Cardiac fibroblast (primary cell): ENCODE measurements at places on chromosomes 4 and X.
A peak's percentile ranks its signal among the peaks of the same experiment; 100 is the strongest.

- DNase-seq, result peak; percentile 30
Measured at GRCh38 chrX:124217304-124218251, 114.9 kb upstream of the TEX13D start.

DNA sequence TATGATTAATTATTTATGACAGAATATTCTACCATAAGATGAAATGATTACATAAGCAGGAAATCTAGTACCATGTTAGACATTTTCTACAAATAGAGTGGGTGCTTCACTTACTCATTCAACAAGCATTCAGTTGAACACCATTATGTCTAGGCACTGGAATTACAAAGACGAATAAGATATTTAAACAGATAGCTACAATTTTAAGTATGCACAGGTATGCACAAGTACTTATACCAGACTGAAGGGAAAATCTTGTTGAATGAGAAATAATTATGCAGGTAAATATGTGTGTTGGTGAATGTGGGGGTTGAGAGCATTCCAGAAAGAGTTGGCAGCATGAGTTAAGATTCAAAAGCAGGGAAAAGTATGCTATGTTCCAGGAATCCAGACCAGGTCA, 107.3 kb upstream of the CNKSR2 start:
- no peak for DNase-seq

DNA sequence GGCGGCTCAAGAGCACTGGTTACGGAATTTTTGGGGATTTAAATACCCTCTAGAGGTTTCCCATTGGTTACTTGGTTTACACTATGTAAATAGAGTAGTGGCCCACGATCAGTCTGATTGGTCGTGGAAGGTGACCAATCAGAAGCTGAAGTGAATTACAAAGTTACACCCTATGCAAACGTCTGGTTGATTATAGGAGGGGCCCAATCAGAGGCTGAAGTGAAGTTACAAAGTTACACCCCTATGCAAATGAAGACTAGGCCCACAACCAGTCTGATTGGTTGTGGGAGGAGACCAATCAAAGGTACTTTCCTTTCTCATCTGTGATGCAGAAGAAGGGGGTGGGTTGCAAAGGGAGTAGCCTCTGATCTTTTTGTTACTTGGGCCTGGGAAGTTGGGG, 45.1 kb upstream of the HSD17B10 start:
- DNase-seq, result peak; percentile 6

- no peak for DNase-seq
Measured at GRCh38 chrX:142186103-142186502, 19.0 kb downstream of the MAGEC2 start.

DNA sequence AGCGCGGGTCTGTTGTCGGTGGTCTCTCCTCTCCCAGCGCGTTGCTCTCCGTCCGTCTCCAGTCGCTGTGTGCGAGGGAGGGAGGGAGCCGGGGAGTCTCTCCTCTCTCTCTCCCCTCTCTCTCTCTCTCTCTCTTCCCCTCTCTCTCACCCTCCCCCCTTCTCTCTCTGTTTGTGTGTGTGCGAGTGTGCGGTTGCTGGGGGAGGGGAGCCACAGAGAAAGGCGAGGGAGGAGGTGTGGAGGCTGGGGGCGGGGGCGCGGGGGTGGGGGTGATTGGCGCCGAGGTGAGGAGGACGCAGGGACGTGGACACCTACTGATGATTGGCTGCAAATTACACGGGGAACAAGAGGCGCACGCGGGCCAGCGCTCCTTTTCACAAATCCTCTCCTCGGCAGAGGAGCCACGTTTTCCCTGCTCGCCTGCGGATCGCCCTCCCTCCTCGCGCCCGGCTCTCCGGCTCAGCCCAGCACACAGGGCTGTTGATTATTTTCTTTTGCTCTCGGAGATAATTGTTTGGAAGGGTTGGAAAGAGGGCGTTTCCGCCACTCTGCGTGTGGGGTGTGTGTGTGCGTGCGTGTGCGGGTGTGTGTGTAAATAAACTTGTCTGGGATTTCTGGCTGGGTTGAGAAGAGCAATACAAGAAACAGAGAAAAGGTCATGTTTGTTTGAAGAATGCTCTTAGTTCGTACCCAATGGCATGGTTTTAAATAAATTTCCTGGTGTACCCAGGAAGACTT, at the start of gene CXXC4:
CXXC4 (minus strand) TSS at position 73 of the 738 bp plus-strand sequence. CDS start 3,092 bp downstream, outside the sequence.
- DNase-seq, result peak; percentile 47

DNA sequence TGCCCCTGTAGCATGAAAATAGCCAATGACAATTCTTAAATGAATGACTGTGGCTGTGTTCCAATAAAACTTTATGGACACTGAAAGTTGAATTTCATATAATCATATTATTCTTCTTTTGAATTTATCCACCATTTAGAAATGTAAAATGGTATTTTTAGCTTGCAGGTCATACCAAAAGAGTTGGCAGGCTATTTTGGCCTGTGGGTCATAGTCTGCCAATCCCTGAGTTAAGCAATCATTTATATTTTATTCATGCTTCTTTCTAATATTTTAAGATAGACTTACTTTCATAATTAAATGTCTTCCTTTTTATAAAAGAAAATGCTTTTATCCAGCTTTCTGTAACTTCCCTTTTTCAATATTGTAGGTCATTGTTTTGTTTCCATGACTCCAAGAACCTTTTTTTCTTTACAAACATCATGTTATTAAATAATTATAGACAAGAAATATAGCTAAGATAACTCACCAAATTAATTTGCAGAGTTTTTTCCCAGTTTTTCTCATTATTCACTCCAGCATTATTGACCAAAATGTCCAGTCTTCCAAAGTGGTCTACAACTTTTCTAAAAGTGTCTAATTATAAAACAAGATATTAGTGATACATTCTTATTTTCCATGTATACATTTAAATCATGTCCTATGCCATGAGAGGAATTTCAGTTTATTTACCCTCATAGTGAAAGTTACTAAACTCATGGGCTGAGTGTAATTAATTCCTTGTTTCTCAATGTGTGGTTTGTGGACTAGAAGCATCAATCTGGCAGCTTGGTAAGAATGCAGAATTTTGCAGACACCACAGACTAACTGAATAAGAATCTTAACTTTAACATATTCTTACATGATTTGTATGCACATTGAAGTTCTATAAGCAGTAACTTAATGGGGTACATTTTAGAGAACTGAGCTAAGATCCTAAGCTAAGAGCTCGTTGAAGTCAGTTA, 4.5 kb downstream of the HPGD start:
- DNase-seq, result no peak

DNA sequence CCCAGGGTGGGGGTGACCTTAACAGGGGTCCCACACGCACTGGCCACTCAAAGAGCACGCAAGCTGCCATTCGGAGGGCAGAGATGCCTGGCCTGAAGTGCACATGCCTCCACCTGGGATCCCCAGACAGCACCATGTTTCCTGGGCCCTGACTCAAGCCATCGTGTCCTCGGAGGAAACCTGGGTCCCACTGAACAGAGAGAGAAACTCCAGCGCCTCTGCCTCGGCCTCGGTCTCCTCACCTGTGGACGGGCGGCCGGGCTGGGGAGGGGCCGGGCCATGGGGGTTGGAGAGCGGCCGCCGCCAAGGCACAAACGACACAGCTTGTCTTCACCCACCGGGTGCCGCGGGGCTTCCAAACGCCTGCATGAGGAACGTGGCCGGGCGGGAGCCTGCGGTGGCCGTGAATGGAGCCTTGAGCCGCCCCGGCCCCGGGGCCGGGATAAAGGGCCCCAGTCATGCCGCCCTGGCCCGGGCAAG, 30.0 kb upstream of the FGFR3 start:
- no peak for DNase-seq

GRCh38 chr4:129278868-129279267, 182.9 kb downstream of the C4orf33 start:
- no peak for DNase-seq

DNA sequence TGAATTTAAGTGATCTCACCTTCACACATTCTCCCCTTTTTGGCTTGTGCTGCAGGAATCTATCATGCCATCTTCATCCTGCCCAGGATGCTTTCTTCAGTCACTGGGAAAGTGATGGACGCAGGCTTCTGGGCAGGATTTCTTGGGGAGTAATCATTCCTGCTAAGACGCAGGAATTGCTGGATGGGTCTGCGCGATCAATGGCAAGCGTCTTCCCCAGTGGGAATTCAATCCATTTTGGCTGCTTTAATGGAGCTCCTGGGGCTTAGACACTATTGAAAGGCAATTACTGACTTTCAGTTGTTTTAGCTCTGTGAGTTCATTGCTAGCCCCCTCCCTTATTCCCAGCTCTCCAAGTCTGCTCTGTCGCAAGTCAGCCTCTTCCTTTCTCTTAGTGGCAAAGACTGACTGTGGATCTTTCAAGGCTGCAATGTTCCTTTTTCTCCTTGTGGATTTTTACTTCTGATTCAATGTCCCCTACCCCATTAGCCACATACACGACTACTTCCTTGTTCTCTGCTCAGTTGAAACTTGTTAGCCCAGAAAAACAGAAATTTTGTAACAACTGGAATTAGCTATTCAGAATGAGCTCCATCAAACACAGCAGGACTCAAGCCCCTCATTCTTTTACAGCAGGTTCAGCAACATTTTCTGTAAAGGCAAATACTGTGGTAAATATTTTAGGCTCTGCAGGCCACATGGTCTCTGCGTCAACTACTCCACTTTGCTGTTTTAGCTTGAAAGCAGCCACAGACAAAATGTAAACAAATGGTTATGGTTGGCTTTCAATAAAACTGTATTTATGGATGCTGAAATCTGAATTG, 154.9 kb downstream of the ASB9 start:
- no peak for DNase-seq
